CD4-positive, CD25-positive, alpha-beta regulatory T cell (primary cell): ENCODE measurements at places on chromosomes 7 and 10. TPM values are rescaled to one million over a fixed set of nuclear protein-coding genes. Genes with fewer than 3 reads are reported as not detected.

The SPDYE11 gene
- total RNA-seq = not detected

The SMURF1 gene
- total RNA-seq = 35.3 TPM

The STEAP4 gene
- not detected for total RNA-seq

The DNAJC12 gene
- total RNA-seq = not detected

The MTPN gene
- 106 TPM for total RNA-seq
